H9 (cell line): ENCODE measurements at places on chromosomes 12 and 14.

DNA sequence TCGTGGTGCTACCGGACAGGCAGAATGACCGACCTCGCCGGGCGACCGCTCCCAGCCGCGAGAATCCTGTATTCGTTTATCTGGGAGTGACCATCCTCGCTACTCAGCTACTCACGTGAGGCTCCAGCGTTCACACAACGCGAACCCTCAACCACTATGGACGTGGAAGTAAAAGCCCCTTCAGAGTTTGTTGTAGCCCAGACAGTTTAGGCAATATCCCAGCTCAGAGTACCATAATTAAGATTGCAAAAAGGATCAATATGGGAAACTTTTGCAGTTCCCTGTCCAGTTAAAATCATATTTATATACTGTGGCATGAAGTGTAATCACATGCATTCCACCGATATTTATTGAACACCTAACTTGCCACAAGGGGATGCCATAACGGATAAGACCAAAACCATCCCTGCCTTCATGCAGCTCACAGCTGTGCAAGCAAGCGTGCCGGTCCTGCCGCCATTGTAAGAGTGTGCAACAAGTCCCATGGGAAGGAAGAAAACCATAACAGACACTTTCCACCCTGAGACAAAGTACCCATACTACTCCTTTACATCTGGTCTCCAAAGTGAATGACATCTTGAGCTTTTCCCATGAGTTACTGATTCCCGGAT lies 938 bp upstream of the MAX start:
- H3K4me1 ChIP-seq: no peaks in the 10 kb centered on the region; the same call in 1 of the 2 replicates
- DNase-seq: no peak
- no peak overlapping the region for H3K27ac ChIP-seq
- H3K27me3 ChIP-seq: no peaks in the 10 kb centered on the region
- peak overlapping the region; percentile 86 for H3K4me3 ChIP-seq

- peaks cover 6% of the 10 kb centered on the region for H3K36me3 ChIP-seq
- DNase-seq: no peak
- no peak overlapping the region for H3K27ac ChIP-seq
Measured at GRCh38 chr12:83015390-83016217, 328.9 kb downstream of the TMTC2 start.

- H3K27me3 ChIP-seq: no peaks in the 10 kb centered on the region; the same call in 1 of the 2 replicates
- peaks cover 3% of the 10 kb centered on the region; the same call in 2 of the 3 replicates for H3K36me3 ChIP-seq
- H3K4me3 ChIP-seq: no peak overlapping the region; the same call in 2 of the 3 replicates
- no peak overlapping the region for H3K27ac ChIP-seq
- DNase-seq: no peak
Measured at GRCh38 chr14:75711105-75711795, 50.2 kb downstream of the TTLL5 start.

DNA sequence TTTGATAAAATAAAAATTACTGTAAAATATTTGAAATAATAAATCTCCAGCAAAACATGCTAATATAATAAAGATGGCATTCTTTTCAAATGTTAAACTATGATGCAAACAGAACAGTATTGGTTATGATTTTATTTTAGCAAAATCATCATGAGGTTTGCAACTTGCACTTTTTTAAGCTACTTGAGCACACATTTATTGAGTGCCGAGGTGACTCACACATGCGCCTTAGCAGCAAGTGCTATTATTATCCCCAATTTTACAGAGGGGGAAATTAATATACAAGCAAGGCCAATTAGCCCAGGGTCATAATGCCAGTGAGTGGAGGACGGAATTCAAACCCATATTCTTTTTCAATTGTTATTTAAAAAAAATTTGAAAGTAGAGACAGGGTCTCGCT lies 7.3 kb downstream of the DYRK4 start:
- no peak for DNase-seq
- peaks cover 2% of the 10 kb centered on the region; the same call in 1 of the 2 replicates for H3K27me3 ChIP-seq
- no peaks in the 10 kb centered on the region for H3K4me1 ChIP-seq
- no peak overlapping the region for H3K4me3 ChIP-seq
